ENCODE measurements at places on chromosomes 5 and 9.

- DNase-seq = no peak
These were observed 82.7 kb upstream of the PANK3 start for GRCh38 chr5:168661593-168662485.

GRCh38 chr9:122286764-122287163 lies 22.1 kb downstream of the MRRF start:
- no peak for DNase-seq

GRCh38 chr5:93894601-93895354 lies 153.4 kb upstream of the POU5F2 start:
- DNase-seq = no peak

GRCh38 chr9:73980754-73981153 lies 516.4 kb upstream of the RORB start:
- DNase-seq = no peak

DNA sequence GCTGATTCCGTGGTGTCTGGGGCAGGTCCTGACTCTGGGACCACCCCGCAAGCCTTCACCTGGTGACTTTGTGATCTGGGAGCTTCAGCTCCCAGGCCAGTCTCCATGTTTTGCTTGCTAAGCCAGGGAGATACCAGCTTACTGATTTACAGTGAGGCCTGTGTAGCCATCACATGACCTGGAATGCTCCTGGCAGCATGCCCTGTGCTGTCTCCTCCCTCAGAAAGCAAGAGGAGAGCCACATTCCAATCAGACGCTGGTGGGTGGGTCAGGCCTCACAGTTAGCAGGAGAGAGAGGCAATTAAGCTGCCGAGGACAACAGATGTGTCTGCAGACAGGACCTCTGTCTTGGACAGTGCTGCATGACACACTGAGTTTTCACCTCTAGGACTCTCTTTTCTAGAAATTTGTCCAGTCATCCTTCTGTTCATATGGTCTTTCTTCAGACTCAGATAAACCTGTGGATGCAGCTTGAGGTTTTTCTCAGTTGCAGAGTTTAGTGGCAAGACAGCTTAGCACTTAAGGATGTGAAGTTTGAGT lies 24.4 kb upstream of the GRPEL2 start:
- no peak for DNase-seq

GRCh38 chr5:161007879-161008278 lies 155.9 kb upstream of the ATP10B start:
- DNase-seq = no peak

GRCh38 chr5:63245271-63245670 lies 666.7 kb downstream of the LRRC70 start:
- DNase-seq = no peak

- no peak for DNase-seq
These were observed 153.2 kb upstream of the C9orf72 start for GRCh38 chr9:27726244-27727081.
